Foreskin fibroblast (primary cell): ENCODE measurements at places on chromosomes 5 and 9.

DNA sequence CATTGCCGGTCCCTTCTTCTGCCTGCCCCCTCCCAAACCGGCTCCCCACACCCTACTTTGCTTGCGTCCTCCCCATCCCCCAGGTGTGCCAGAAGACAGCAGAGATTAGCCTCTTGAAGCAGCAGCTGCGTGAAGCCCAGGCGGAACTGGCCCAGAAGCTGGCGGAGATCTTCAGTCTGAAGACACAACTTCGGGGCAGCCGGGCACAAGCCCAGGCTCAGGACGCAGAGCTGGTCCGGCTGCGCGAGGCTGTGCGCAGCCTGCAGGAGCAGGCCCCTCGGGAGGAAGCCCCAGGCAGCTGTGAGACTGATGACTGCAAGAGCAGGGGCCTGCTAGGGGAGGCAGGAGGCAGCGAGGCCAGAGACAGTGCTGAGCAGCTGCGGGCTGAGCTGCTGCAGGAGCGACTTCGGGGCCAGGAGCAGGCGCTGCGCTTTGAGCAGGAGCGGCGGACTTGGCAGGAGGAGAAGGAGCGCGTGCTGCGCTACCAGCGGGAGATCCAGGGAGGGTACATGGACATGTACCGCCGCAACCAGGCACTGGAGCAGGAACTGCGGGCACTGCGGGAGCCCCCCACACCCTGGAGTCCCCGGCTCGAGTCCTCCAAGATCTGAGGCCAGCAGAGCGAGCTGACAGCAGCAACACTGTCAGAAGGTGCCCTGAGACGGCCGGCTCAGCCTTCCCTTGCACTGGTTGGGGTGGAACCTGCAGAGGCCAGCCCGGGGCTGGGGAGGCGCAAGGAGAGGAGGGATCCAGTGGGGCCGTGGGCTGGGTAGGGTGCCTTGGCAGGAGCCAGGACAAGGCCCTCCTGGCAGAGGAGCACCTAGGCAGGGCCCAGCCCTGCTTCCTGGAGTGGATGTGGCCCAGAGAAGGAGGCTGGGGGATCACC lies 8.3 kb downstream of the N4BP3 start:
- DNase-seq: no peak

GRCh38 chr5:104611135-104611767 lies 1048.7 kb upstream of the NUDT12 start:
- DNase-seq: no peak

DNA sequence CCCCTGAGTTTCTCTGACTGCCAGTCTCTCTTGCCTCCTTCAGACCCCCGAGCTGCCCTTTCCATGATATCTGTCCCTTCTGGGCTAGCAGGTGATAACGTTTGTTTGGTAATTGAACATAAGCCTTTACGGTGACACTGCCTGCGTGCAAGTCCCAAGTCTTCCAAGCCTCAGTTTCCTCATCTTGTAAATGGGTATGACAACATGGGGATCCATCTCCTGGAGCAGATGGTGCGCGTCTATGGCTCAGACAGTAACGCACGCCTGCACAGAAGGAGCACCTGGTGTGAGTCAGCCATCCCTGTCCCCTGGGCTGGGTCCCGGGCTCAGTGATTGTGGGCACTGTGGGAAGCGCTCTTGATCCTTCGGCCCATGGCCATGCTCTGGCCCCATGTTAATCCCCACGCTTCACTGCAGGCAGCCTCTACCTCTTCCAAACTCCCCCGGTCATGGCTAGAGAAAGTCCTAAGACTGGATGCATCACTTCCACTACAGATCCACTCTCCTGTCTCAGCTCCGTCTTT lies 85.8 kb downstream of the DAP start:
- DNase-seq: no peak

GRCh38 chr9:71740199-71740598 lies 28.1 kb downstream of the CEMIP2 start:
- no peak for DNase-seq

DNA sequence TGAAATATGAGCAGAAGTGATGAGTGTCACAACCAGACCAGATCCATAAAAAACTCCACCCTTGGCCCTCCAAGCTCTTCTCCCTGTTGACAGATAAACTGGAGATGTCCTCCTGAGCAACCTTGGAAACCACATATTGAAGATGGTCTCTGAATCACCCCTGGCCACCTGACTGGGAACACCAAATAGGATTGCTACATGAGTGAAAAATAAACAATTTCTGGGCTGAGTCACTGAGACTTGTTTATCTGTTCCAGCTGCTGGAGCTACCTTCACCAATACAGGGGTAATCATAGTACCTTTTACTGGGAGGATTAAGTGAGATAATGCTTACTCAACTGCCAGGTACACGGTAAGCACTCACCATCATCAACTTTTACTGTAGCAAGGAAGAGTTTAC lies 53.3 kb downstream of the PCA3 start:
- peak; percentile 81 for DNase-seq

- peak; percentile 30 for DNase-seq
Observed at GRCh38 chr5:13591621-13592020, 352.9 kb downstream of the DNAH5 start.

DNA sequence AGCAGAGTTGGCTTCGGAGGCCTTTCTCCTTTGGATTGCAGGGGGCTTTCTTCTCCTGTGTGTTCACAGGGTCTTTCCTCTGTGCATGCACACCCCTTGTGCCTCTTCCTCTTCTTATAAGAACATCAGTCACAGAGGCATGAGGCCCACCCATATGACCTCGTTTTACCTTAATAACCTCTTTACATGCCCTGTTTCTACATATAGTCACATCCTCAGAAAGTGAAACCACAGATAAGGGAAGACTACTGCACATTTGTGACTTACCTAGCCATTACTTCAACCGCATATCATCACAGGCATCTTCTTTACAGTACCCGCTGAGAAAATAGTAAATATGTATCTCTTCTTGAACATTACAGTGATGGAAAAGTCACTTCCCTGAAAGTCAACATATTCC lies 204.9 kb upstream of the TARS1 start:
- no peak for DNase-seq

DNA sequence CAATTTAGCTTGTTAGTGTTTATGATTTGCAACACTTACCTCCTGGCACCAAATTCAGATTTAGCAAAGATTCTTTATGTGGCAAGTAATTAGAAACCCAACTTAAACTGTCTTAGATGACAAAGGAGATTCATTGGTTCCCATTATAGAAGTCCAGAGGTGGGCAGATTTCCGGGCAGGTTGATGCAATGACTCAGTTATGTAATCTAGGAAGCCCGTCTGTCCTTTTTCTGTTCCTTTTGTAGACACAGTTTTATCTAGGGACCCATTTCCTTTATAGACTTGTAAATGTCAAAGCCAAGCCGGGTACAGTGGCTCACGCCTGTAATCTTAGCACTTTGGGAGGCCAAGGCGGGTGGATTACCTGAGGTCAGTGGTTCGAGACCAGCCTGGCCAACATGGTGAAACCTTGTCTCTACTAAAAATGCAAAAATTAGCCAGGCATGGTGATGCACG lies 20.3 kb upstream of the ANKRD33B start:
- DNase-seq: no peak

DNA sequence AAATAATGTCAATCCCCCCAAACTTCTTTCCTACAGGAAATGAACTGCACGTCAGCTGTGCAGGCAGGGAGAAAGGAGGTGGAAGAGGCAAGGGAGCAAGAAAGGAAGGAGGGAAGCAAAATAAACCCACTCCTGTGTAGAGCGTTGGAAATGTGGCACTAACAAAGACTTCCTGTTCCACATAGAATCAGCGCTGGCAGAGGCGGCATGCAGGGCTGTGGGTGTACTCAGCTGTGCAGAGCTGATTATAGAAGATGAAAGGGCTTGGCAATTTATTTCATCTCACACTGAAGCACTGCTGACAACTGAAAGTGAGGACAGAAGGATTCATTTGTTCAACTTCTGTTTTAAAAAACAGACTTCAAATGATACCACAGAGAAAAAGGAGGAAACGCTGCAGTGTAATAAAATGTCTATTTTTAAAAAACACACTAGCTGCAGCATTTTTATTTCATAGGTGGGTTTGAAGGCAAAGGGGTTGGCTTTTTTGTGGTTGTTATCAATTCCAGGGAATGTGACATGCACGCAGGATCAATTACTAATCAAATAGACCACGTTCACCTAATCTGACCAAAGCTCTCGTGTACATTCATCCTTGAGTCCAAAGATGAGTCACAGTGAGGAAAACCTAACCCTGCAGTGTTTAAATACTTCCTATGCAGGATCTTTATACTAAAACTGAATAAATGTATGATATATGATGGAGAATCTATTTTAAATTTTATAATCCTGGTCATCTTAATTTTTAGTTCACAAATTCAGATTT lies 583.5 kb downstream of the ZNF608 start:
- DNase-seq: peak; percentile 64

DNA sequence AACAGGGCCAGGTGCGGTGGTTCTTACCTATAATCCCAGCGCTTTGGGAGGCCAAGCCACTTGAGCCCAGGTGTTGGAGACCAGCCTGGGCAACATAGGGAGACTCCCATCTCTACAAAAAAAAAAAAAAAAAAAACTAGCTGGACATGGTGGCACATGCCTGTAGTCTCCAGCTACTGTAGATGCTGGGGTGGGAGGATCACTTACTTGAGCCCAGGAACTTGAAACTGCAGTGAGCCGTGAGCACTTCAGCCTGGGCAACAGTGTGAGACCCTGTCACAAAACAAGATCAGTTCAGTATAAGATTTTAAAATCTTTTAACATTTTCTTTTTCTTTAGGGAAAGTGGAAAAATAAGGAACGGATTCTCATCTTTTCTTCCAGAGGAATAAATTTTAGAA lies 2.5 kb downstream of the BRIX1 start:
- no peak for DNase-seq

GRCh38 chr9:136292591-136293448 lies 11.1 kb downstream of the CCDC187 start:
- DNase-seq: no peak

GRCh38 chr9:124831642-124832364 lies 21.5 kb upstream of the WDR38 start:
- DNase-seq: no peak

DNA sequence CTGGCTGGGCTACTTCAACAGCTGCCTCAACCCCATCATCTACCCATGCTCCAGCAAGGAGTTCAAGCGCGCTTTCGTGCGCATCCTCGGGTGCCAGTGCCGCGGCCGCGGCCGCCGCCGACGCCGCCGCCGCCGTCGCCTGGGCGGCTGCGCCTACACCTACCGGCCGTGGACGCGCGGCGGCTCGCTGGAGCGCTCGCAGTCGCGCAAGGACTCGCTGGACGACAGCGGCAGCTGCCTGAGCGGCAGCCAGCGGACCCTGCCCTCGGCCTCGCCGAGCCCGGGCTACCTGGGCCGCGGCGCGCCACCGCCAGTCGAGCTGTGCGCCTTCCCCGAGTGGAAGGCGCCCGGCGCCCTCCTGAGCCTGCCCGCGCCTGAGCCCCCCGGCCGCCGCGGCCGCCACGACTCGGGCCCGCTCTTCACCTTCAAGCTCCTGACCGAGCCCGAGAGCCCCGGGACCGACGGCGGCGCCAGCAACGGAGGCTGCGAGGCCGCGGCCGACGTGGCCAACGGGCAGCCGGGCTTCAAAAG lies 36.9 kb upstream of the TTC1 start:
- no peak for DNase-seq

DNA sequence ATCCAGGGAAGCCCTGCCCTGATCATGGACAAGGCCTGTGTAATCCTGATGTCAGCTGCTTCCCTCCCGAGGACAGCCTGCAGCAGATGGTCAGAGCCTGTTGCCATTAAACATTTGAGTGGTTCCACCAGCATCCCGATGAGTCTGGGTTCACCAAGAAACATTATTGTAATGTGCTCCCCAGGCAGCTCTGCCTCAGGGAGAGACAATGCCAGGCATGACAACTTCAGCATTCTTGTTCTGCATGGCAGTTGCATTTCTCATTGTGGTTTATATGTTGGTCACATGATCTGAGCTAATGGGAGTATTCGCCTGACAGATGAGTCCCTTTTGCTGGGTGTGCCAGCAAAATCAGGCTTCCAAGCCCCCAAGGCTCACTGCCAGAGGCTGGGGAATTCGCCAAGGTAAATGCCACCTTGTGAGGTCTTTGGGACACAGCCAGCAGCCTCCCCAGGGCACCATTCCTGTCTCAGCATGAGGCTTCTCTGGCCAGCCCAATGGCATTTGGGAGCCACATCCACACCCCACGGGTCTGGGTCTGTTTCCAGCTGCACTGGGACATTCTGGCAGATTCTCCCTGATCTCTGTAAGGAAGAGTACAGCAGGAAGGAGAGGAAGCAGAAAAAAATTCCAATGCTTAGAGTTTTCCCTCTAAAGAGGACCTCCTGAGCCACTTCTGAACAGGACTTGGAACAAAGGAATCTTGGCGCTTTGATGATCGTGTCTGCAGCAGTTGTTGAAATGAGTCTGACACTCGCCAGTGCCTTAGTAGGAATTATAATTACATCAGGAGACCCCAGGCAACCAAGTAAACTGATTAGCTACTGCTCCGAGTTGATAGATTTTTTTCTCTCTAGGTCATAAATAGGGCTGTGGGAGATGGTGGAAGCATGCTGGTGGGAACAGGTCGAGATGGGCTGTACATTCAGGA lies 18.7 kb downstream of the KCNIP1 start:
- peak; percentile 3 for DNase-seq

GRCh38 chr5:132211787-132212186 lies 15.9 kb downstream of the P4HA2 start:
- no peak for DNase-seq

GRCh38 chr5:141945511-141946051 lies 12.4 kb downstream of the PCDH12 start:
- DNase-seq: no peak

- no peak for DNase-seq
Observed at GRCh38 chr9:124228516-124228915, 29.2 kb upstream of the NEK6 start.

DNA sequence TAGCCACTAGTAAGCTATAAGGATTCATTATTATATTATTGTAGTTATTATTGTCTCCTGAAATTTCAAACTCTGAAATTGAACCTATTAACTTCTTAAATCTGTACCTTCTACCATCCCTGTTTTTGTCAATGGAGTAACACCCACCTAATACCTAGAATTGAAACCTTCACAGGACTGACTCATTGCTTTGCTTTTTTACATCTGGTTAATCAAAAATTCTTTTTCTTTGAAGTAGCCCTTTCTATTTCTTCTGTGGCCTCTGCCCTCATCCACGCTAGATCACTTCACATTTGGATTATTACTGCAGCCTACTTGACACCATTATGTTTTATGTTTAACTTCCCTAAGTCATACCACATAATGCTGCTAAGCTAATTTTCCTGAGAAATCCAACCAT lies 35.6 kb downstream of the RBM27 start:
- DNase-seq: no peak

- no peak for DNase-seq
Observed at GRCh38 chr5:143121135-143121475, 282.4 kb downstream of the NR3C1 start.

DNA sequence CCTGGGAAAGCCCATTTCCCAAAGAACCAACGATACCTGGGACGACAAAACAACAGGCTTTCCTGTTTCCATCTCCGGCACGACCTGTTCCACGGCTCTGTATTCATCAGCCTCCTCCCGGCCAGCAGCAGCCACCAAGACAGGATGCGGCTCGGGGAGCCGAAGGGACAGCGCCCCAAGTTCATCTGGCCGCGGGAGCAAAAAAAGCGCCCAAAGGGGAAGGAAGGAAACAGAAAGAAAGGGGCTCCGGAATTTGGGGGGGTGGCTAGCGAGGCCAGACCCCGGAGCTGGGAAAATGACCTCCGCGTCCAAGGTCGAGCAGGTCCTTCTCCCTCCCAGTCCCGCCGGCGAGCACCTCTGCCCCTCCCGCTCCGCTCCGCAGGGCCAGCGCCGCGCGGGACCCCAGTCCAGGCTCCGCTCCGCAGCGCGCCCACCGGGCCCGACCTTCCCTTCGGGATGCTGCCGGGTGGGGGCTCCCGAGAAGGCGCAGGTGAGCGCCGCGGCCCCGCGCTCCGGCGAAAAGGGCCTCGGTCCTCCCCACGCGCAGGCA lies 608 bp downstream of the ELOVL7 start:
- no peak for DNase-seq

GRCh38 chr5:6106756-6107155 lies 271.6 kb downstream of the MED10 start:
- DNase-seq: no peak
